ENCODE measurements at places on chromosomes 6 and 20.

- no peak for DNase-seq
Observed at GRCh38 chr6:41715795-41716515, 19.5 kb downstream of the TFEB start.

DNA sequence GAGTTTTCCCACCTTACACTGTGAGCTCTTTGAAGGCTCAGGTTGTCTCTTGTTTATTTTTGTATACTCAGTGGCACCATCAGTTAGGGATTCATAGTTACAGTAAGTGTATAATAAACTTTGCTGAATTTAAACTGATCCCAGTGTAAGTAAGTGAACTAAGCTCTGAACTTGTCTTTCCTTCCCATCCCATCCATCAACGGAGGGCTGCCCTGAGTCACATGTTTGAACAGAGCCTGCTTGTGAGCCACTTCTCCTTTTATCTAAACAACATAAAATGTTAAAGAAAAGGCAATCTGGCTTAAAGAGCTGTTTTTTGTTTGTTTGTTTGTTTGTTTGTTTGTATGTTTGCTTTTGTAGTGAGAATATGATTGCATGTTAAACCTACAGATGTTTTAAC is 185.7 kb upstream of the MARCKS start:
- peak; percentile 25 for DNase-seq

DNA sequence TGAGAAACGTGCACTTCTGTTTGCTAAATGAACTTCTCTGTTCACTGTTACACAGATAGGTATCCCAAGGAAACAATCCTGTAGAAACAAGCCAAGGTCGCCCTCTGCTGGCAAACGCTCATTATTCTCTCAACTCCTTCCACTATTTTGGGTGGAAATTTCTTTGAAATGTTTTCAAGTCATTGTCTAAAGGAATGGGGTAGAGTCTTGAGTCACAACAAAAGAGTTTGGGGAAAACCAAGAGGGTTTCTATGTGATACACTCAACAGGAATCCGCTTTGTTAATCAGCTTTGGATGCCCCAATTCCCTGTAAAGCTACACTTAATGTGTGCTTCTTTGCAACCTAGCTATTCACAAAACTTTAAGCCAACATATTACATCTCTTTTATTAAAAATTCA is 4.6 kb upstream of the RAE1 start:
- DNase-seq: peak; percentile 65

DNA sequence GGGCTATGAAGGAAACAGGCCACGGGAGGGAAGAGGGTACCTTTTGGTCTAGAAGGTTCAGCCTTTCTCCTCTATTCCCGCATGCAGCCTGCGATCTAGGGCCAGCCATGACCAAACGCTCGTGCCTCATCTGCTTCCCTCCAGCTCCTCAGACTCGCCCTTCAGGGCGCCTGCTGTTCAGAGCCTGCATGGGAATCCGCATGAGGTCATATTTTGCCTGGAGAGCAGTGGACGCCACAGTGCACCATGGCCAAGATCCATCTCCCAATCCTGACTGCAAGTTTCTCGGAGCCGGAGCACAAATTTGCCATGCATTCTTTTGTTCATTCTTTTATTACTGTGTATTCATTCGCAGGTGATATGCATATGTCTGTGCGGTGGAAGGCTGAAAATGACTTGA is 608.1 kb downstream of the QKI start:
- DNase-seq: no peak

GRCh38 chr6:3259491-3259958 is 778 bp downstream of the PSMG4 start:
- no peak for DNase-seq

- no peak for DNase-seq
Observed at GRCh38 chr20:33133373-33133941, 34.5 kb upstream of the BPIFA2 start.

DNA sequence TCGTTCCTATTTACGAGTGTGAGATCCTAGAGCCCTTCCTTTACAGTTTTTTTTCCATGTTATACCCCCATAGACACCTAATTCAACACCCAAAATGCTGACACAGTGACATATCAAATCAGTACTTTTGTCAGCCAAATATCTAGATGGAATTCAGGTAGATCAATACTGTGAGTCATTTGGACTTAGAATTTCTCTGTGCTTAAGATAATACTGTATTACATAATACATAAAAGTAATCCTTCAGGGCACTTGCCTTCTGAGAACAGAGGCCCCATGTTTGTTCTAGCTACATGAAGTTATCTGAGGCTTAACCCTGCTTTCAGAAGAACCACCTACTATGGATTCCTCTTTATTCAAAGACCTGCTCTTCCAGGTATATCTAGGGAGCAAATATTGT is 623.1 kb downstream of the PHF3 start:
- DNase-seq: no peak

DNA sequence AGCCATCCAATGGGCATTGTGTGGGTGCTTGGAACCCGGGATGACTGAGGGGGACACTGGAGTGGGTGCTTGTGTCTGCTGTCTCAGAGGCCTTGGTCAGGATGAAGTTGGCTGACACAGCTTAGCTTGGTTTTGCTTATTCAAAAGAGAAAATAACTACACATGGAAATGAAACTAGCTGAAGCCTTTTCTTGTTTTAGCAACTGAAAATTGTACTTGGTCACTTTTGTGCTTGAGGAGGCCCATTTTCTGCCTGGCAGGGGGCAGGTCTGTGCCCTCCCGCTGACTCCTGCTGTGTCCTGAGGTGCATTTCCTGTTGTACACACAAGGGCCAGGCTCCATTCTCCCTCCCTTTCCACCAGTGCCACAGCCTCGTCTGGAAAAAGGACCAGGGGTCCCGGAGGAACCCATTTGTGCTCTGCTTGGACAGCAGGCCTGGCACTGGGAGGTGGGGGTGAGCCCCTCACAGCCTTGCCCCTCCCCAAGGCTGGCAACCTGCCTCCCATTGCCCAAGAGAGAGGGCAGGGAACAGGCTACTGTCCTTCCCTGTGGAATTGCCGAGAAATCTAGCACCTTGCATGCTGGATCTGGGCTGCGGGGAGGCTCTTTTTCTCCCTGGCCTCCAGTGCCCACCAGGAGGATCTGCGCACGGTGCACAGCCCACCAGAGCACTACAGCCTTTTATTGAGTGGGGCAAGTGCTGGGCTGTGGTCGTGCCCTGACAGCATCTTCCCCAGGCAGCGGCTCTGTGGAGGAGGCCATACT is 49.4 kb downstream of the PYGB start:
- DNase-seq: no peak

DNA sequence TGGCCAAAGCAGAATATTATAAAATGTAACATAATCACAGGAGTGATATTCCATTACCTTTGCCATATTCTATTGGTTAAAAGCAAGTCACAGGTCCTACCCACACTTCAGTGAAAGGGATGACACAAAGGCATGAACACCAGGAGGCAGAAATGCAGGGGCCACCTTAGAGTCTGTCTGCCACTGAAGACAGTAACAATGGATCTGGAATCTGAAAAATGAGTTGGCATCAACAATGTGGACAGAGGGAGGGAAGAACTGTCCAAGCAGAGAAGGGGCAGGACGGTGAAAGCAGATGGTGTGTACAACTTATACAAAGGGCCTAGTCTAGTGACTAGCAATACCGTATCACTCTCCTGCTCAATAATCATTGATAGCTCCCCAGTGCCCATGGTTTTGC is 6.6 kb upstream of the LPIN3 start:
- DNase-seq: no peak

GRCh38 chr20:1802385-1803060 is 92.7 kb upstream of the SIRPA start:
- DNase-seq: peak; percentile 91

GRCh38 chr20:44019638-44020335 is 105.1 kb downstream of the TOX2 start:
- DNase-seq: no peak
